Activated CD4-positive, alpha-beta memory T cell treated with anti-CD3 and anti-CD28 coated beads for 36 hours (primary cell): ENCODE measurements at places on chromosomes 1 and 21.
A peak's percentile ranks its signal among the peaks of the same experiment; 100 is the strongest.

DNA sequence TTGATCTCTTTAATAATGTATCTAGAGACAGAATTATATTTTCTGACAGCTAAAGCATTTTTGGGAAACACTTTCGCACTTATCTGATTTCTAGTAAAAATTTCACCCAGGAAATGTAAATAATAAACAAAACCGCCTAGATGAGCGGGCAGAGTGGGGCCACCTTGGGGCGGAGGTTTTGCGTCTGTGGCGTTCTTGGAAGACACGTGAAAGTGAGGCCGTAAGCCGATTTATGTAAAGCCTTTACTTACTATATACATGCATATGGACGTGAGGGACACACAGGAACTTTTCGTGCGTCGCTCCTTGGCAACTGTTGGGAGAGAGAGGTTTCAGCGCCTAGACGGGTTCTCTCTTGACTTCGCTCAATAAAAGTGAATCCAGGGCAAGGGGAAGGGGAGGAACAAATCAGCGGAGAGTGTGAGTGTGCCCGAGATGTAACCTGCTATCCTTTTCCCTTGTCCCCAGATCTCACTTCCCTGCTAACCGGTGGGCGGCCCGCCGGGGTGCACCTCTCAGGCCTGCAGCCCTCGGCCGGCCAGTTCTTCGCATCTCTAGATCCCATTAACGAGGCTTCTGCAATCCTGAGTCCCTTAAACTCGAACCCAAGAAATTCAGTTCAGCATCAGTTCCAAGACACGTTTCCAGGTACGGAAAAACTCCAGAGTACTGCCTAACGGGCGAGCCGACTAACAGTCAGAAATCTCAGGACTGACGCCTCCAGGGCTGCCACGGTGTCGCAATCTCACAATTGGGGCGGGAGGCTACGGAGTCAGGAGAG is 1.7 kb downstream of the HLX start:
- DNase-seq: peak; percentile 48

GRCh38 chr1:53715478-53715877 is 23.5 kb downstream of the GLIS1 start:
- peak; percentile 15 for DNase-seq

DNA sequence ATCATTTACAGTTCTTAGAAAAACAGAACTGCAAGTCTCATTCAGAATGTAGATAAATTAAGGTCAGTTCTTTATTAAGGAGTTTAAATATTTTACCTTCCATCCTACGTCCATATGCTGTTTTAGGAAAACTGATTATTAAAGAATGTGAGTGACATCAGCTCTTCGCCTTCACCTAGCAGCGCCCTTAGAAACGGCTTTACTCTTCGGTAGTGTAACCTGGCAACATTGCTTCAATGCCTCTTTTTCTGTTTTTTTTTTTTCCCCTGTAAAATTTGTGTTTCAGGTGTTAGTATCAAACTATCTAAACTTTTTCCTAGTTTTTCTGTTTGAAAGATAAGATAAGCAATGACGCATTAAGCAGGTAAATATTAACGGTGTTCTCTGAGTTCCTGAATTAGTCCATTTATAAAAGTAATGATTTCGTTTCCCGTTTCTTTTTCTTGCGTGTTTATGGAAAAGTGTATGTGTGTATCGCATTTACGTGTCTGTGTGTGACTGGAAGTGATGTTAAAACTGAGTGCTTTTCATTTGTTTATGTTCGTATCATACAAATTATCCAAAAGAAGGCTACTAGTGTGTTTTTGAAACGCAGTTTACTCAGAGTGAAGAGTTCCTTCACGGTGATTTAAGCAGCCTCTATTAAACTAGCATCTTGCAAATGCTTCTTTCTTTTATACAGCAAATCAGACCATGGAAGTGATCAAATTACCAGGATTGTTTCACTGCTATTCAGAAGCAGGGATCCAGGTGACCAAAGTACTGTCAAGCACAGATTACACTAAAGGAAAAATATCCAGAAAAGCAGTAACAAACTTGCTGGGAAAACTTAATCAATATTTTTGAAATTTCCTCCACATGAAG is 139.0 kb downstream of the SDCCAG8 start:
- no peak for DNase-seq

GRCh38 chr1:39573736-39574624 is 2.6 kb downstream of the PABPC4 start:
- no peak for DNase-seq

DNA sequence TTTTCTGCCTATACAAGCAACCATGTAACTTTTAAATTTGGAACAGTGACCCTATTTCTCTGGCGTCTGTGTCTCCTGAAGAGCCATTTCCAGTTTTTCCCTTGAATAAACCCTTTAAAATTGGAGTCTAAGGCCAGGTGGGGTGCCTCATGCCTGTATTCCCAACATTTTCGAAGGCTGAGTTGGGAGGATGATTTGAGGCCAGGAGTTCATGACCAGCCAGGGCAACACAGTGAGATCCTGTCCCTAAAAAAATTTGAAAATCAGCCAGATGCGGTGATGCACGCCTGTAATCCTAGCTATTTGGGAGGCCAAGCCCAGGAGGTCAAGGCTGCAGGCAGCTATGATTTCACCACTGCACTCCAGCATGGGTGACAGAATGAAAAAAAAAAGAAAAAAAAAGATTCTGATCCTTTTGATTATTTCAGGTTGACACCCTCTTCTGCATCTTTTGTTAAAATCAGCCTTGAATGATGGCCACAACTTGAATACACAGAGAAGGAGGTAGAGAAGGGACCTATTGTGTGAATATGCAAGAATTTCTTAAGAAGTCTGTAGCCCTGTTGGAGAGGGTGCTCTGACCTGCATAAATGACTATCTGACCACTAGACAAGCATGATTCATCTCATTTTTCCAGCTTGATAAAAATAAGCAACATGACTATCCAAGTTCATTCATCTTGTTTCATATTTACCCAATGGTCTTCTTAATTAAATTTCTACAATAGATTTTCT is 40.2 kb upstream of the PARP1 start:
- no peak for DNase-seq

DNA sequence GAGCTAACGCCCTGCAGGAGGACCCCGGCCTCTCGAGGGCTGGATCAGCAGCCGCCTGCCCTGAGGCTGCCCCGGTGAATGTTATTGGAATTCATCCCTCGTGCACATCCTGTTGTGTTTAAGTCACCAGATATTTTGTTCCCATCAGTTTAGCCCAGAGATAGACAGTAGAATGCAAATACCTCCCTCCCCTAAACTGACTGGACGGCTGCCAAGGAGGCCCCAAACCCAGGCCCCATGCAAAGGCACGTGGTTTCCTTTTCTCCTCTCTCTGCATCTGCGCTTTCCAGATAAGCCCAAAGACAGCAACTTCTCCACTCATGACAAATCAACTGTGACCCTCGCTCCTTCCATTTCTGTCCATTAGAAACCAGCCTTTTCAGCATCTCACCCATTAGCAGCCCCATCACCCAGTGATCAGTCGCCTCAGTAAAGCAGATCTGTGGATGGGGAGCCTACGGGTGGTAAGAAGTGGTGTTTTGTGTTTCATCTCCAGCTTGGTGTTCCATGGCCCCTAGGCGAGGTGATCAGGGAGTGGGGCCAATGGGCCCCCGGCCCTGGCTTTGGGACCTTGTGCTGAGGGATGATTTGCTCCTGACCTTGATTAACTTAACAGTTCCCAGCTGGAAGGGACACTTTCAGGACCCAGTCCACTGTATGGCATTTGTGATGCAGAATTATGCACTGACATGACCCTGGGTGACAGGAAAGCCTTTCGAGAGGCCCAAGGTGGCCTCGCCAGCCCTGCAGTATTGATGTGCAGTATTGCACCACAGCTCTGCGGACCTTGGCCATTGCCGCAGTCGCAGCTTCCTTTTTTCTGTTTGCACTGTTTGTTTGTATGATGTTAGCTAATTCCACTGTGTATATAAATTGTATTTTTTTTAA is 5.2 kb downstream of the NPPA start:
- DNase-seq: no peak

DNA sequence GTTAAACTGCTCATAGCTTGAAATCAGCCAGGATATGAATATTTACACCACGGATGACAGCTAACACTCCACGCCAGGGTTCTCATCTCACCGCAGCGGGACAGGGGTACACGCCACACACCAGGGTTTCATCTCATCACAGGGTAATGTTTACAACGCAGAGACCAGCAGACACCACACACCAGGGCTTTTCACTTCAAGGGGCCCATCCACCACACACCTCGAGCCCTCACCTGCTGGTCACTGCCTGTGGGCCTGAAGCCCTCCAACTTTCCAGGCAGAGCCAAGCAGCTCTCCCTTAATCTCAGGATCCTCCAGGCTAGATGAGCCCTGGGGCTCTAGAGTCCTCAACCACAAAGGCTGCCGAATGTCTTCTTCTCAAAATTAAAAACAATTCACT is 1.3 kb upstream of the KRTAP10-12 start:
- no peak for DNase-seq

DNA sequence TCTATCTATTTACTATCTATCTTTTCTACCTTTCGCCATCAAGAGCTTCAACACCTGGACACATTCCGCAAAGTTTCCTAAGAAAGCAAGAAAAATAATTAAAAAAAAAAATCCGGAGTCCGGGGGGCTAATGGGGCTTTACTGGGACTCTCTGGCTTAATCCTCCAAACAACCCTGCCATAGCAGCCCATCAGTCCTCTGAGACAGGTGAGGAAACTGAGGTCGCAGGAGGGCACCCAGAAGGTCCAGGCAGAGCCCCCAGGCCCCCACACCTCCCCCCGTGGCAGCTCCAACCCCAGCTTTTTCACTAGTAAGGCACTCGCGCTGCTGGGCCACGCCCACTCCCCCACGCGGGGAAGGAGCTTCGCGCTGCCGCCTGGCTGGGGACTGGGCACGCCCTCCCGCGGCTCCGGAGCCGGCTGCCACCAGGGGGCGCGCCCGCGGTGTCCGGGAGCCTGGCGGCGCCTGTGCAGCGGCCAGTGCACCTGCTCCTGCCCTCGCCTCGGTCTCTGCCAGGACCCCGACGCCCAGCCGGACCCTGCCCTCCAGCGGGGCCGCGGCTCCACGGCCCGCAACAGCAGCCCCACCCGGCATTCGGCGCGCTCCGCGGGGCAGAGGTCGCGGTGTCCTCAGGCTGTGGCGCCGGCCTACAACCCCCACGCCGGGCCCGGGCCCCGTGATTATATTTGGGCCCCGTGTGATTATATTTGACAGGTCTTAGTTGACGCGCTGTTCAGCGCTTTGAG is 54.1 kb upstream of the SAMD11 start:
- DNase-seq: peak; percentile 83

DNA sequence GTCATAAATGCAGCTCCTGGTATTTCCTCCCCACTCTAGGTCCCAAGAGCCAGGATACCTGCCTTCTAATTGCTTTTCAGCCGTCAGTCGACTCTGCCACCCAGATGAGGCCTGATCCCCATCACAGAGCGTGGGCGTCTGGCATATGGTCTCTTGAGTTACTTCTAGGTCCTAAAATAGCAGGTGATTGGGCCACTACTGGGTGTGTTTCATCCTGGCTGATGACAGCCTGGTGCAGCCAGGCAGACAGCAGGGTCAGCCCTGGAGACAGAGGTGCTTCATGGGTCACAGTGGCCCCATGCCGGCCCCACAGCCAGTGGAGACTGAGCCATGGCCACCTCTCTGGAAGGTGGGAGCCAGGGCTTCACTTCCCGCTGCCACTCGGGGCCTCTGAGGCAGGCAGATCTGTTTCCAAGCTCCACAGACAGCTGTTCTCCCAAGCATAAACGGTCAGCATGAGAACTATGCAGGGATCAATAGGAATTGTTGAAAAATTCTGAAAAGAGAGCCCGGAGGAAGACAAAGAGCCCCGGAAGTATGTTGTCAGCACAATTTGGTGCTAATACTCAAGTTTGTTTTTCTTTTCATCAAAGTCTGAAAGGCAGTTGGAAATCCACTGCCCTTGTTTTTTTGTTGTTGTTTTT is 83.0 kb downstream of the MAN1C1 start:
- DNase-seq: no peak

- no peak for DNase-seq
Measured at GRCh38 chr1:239347776-239348175, 38.6 kb upstream of the CHRM3 start.

DNA sequence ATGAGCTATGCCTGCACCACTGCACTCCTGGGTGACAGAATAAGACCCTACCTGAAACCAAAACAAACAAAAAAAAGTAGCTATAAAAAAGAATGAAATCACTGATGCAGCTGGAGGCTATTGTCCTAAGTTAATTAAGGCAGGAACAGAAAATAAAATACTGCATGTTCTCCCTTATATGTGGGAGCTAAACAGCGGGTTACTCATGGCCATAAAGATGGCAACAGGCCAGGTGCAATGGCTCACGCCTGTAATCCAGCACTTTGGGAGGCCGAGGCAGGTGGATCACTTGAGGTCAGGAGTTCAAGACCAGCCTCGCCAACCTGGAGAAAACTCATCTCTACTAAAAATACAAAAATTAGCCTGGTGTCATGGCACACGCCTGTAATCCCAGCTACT is 152.7 kb downstream of the PIK3R3 start:
- DNase-seq: no peak

- DNase-seq: no peak
Measured at GRCh38 chr1:193062698-193063463, 3.5 kb downstream of the RO60 start.

DNA sequence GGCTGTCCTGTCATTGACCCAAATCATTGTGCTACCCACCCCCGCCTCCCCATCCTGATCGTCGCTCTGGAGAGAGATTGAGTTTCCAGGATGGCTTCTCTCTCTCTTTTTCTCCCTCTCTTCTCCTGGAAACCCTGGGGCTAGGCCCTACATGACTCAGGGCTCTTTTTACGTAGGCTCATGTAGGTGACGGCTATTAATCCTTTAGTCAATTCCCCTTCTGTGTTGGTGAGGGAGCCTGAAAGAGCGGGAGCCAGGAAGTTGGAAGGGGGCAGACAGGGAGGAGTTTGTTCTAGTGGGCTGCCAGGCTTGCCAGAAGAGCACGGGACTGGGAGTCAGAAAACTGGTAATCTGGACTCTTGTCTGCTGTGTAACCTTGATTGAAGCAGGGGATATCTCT is 9.7 kb downstream of the ATP2B4 start:
- no peak for DNase-seq

DNA sequence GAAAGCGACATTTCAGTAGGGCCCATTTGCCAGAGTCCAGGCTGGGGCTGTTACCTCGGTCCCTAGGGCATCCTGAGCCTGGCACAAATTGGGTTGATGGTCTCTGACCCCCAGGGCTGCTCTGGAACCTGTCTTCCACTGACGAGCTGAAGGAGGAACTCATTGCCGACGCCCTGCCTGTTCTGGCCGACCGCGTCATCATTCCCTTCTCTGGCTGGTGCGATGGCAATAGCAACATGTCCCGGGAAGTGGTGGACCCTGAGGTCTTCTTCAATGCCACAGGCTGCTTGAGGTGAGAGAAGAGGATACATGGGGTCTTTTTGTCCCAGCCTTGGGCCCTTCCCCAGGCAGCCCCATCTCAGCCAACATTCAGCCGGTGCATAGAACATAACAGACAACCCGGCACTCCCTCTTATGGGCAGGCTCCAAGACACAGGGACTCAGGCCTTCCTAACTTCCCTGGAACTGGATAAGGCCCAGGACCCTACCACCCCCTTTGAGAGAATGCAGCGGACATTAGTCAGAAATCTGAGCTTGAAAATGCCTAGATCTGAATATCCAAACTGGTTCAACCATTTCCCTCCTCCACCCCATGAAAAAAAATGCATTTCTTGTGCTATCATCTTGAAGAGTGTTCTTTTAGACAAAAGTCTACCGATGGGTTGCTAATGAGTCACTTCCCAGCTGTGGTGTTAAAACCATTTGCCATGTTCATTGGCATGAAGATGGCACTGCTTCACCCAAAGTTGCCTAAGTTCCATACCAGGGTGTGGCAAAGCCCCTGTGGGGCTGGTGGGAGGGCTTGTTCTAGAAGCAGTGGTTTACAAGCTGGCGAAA is 35.4 kb downstream of the PKP1 start:
- no peak for DNase-seq

GRCh38 chr1:163367721-163368120 is 46.0 kb downstream of the NUF2 start:
- DNase-seq: no peak

GRCh38 chr1:177310326-177310725 is 139.6 kb downstream of the BRINP2 start:
- DNase-seq: no peak
